Fibroblast of villous mesenchyme (primary cell): ENCODE measurements at places on chromosomes 3 and 15. TPM values are rescaled to one million over a fixed set of nuclear protein-coding genes. Genes with fewer than 3 reads are reported as not detected.

Gene SSUH2
- 0.32 TPM in 1 of 2 replicates, not detected in the other for total RNA-seq

GRCh38 chr3:105842449-105842848 is 26.4 kb downstream of the CBLB start:
- no peak for DNase-seq

Gene AHSG
- not detected in 2 replicates for total RNA-seq

Gene COMMD4
- total RNA-seq = 61.7 and 74.7 TPM in 2 replicates

- DNase-seq = no peak
Observed at GRCh38 chr3:138200424-138200823, 13.3 kb downstream of the ARMC8 start.

DNA sequence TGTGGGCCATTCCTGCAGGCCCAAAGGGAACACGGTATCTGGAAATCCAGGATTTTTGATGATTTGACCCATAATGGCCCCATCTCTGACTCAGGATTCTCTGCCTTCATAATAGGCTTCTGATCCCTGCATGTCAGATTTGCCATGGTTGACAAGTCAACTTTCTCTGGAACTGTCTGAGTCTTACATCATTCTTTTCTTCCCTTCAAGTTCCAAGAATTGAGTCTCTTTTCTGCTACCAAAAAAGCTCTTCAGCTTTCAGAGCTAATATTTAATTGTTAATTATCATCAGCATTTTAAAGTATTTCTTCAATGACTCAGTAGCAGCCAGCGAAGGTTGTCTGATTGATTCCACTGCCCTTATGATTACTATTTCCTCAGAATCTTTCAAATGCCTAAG is 244.4 kb upstream of the COL8A1 start:
- no peak for DNase-seq

GRCh38 chr3:102643546-102643945 is 208.7 kb downstream of the ZPLD1 start:
- no peak for DNase-seq

Gene FAM81A
- under 0.01 TPM in 2 replicates for total RNA-seq

GRCh38 chr3:98780343-98780742 is 17.2 kb downstream of the ST3GAL6 start:
- DNase-seq = peak; percentile 62

DNA sequence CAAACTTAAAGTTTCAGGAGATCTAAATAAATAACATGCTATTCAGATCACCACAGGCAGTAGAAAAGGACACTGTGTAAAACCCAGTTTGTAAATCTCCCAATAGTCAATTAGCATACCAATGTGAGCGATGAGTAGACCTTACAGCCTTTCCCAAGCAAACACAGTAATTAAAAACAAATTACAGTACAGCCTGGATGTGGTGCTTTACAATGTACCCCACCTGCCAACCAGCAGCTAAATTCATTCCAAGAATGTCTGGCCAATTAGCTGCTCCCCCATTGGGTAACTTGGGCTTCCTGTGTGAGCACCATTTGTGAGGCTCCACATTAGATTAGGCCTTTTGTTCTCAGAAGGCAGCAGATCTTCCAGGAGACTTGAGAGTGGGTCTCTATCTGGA is 635.0 kb downstream of the TBL1XR1 start:
- no peak for DNase-seq

Gene GOLGA8A
- total RNA-seq = 11.2 and 18.0 TPM in 2 replicates
